ENCODE measurements at places on chromosomes 2 and 18.

DNA sequence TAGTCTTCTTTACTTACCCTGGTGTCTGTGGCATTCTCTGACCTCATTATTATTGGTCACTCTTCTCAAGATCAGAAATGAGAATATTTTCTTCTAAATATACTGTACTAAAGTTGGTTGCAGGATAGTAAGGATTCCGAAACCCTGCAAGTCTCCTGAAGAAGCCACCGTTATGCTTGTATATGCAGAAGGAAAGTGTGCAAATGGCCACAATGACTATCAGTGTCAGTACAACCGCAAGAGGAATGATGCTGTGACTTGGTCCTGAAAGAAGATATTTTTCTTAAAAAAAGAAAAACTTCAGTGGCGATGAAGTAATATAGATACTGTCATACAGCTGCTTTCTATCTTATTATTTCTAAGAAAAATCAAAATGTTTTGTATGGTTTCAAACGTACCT is 120.7 kb downstream of the PLA2R1 start:
- DNase-seq: no peak

GRCh38 chr18:6628187-6628586 is 101.3 kb upstream of the ARHGAP28 start:
- DNase-seq: no peak

DNA sequence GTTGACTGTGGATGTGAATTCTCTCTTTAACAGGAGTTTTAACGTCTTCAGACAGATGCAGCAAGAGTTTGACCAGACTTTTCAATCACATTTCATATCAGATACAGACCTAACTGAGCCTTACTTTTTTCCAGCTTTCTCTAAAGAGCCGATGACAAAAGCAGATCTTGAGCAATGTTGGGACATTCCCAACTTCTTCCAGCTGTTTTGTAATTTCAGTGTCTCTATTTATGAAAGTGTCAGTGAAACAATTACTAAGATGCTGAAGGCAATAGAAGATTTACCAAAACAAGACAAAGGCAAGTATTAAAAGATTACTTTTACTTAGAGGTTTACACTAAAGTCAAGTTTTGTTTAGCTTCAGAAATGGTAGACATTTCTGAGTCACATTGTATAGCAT is 30.2 kb upstream of the TYMS start:
- DNase-seq: no peak

- DNase-seq: no peak
Observed at GRCh38 chr2:217099561-217099960, 239.7 kb upstream of the TNP1 start.

GRCh38 chr2:214310319-214310718 is 100.5 kb upstream of the VWC2L start:
- DNase-seq: no peak

- DNase-seq: no peak
Observed at GRCh38 chr18:41449612-41450011, 505.4 kb upstream of the PIK3C3 start.

DNA sequence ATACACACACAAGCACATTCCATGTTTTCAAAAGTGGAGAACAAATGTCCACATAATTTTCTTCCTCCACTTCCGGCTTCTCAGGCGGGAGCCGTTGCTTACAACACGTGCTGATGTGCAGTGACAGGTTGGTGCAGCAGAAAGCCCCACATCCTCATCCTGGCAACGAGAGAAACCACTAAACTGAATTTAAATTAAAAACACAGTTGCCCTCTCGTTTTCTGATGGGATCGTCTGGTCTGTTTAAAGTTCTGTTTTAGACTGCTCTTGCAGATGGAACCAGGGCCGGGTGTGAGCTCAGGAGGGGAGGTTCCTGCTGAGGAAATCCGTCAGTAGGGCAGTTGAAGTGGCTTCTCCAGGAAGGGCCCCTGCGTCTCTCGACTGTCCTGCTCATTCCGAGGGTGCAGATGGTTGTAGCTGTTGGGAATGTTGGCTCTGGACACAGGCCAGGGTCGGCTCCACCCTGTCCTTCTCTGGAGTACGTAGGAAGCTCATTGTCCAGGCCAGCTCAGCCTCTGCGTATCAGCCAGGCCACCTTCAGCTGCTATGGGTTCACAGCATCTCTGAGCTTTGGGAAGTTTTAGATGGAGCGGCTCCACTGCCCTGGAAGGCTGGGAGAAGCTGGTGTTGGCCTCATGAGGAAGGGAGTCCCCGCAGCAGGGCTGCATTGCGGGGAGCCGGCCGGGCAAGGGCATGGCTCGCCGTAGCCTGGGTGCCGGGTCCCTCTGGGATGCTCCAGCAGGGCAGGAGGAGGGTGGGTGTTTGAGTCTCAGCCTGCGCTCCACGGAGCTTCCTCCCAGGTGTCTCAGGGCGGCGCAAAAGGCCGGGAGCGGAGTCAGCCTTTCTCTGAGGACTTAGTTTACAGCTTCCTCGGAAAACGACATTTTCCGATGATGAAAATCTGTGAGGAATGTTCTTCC is 58.3 kb downstream of the NFATC1 start:
- no peak for DNase-seq

- no peak for DNase-seq
Observed at GRCh38 chr18:25019931-25020330, 332.0 kb downstream of the ZNF521 start.

DNA sequence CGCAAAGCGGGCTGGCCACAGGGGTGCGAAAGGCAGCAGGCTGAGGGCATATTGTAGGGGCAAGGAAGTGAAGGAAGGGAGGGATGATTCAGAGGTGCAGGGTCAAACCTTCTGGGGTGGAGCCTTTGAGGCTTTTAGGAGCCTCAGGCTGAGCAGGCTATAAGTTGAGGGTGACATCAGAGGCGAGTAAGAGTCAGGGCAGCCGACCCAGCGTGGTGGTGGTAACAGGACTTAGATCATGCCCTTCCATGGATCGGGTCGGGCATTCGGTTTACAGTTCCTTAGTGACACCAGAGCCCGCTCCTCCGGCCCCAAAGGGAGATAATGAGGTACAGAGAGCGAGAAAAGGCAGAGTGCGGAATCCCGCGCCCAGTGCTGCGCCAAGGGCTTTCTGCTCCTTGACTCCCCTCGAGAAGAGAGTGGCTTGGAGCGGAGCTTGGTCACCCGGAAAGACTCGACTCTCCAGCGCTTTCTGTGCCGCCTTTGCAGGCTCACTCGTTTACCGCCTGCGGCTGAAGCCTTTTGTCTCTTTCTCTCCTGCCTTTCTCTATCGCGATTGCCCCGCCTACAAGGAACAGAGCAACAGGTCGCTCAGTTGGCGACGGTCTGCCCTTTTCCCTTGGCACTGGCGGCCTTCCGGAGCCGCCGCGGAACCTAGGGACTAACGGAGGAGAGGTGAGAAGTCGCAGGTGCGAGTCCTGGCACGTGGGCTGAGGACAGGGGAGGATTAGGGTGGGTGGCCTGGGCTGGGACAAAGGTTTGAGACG is 720 bp downstream of the LBX2 start:
- peak; percentile 55 for DNase-seq

GRCh38 chr18:36849288-36850006 is 20.5 kb downstream of the KIAA1328 start:
- DNase-seq: no peak

GRCh38 chr18:42536442-42536841 is 579.0 kb downstream of the RIT2 start:
- no peak for DNase-seq

GRCh38 chr18:24799720-24800119 is 339.3 kb downstream of the HRH4 start:
- no peak for DNase-seq

DNA sequence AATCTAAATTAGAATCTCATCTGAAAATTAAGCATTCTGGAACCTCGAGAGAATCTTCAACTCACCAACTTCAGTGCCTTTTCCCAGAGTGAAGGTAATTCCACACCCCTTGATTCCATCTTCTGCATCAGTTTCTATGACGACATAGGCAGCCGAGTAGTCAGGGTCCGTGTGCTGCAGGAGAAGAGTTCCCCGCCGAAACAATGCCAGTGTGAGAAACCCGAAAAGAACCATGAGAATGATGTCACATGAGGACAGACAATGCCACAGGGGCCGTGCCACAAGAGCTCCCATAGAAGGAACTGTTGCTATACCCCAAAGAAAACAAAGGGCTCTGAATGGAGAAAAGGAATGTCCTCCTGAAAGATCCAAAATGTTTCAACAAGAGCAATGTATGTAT is 6.0 kb downstream of the ENOSF1 start:
- no peak for DNase-seq

- DNase-seq: no peak
Observed at GRCh38 chr2:31998731-31999383, 12.0 kb downstream of the MEMO1 start.

GRCh38 chr2:26986576-26986975 is 16.1 kb downstream of the MAPRE3 start:
- DNase-seq: no peak

DNA sequence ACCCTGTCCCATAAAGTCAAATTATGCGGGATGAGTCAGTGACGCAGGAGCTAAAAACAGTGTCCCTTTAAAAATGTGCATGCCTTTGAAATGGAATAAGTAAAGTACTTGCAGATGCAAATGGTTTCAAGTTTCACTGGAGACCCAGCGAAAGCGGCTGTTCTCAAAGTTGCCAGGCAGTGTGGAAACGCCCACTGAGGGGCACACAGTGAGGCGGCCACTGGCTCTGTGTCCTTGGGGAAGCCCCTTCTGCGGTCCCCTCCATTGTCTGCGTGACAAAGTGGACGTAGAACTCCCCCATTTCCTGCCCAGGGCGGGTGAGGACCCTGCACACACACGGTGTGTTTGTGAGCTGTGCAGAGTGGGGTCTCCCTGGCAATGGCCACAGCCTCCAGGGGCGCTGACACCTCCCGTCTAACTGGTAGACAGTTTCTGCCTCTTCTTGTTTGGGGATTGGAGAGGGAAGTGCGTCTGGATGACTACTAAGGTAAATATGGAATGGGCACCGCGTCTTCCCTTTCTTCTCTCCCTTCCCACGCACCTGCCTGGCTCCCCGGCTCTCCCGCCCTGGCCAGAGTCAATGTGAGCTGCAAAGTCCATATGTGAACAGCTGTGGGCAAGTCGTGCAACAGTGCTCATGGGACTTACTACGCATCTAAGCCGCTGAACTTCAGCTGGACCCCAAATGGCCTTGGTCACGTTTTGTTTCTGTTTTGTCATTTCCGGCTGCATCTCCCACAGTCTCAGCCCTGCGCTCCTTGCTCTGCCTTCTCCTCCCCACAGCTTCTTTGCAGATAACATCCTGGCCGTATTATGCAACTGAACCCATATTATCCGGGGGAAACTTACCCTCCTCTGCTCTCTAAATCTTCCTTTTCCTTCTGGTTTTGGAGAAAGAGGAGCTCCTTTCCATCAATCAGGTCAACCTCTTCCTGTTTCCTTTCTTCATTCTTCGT is 33.7 kb upstream of the ZNF516 start:
- DNase-seq: no peak

GRCh38 chr18:67376372-67376771 is 140.1 kb downstream of the DSEL start:
- DNase-seq: no peak

DNA sequence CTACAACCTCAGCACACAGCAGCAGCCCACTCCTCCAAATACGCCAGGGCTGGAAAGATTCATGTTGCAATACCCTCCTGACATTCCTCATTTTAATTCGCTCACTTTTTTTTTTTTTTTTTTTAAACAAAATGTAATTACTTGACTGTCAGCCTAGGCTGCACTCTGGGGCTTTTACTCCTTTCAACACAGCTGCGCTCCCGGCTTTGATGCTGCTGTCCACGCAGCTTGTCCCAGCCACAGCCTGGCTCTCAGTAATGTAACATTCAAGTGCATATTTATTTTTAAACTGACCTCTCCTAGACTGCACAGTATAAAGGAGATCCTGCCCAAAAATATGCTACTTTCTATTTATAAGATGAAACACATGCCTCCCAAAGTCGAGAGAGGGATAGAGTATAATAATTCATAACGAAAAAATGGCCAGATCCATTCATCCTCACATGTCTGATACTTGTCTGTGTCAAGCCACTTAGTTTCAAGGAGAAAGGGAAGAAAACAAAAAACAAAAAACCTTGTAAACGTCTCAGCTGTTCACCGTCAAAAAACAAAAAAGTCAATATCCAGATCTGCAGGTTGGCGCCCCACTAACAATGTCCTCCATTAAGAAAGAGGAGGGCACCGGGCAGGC is 949 bp downstream of the CDC42EP3 start:
- no peak for DNase-seq

DNA sequence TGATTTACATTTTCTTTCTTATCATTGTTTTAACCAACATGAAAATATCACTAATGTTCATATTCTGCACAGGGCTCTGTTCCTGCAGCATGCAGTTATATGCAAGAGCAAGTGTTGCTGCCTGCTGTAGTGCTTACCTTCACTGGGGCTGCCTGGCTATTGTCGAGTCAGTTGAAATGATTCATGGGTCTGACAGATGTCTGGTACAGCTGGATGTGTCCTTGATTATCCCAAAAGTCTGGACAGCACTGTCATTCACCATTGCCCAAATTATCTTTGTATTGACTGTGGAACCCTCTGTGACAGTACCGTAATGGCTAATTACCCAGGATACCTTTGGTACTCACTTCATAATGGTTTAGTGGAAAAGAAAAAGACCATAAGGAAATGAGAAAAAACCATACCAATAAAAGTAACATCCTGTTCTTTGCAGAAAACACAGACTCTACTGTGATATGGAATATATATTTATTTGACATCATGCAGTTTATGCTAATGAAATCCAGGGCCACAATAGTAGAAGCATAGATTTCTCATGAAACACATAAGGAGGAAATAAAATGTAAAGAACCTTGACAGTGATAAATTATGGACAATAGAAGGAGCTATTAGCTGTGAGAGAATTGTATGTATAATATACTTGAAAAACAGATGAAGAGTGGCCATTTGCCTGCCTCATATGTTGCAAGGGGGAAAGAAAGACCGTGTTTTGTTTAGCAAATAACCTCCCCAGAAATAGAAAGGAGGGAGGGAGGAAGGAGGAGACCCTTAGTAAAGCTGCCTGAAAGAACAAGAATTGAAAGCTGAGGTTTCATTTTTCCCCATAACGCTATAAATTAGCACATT is 249.8 kb upstream of the ATP5MC3 start:
- DNase-seq: no peak

DNA sequence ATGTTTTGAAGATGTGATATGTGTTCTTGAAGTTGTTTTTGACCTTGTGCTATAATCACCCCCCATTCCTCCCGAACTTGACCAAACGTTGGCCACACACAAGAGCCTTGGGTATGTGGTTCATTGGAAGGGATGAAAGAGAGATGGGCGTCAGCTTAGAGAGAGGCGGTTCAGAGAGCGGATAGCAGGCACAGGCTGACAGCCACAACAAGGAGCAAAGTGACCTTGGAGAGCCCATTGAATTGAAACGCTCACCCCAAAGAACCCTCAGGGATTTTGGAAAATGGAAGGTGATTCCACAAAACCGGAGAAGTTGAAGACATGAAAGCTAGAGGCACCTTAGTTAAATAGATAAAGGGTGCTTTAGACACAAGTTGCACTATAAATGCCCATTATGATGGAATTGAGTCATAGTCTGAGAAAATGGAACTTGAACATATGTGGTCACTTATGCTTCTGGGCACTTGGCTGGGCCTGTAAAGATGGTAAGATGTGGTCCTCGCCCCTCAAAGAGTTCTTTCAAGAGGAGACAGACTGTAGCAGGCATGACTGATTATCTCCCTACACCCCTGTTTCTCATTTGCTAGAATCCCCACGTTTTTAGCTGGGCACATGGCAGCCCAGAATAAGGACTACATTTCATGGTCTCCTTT is 188.5 kb upstream of the HAAO start:
- DNase-seq: no peak

GRCh38 chr2:60838481-60838880 is 42.9 kb upstream of the REL start:
- no peak for DNase-seq
